ENCODE measurements at places on chromosomes 4 and X.
A peak's percentile ranks its signal among the peaks of the same experiment; 100 is the strongest.

- peak; percentile 85 for DNase-seq
Observed at GRCh38 chr4:10121568-10122208, 5.1 kb upstream of the WDR1 start.

DNA sequence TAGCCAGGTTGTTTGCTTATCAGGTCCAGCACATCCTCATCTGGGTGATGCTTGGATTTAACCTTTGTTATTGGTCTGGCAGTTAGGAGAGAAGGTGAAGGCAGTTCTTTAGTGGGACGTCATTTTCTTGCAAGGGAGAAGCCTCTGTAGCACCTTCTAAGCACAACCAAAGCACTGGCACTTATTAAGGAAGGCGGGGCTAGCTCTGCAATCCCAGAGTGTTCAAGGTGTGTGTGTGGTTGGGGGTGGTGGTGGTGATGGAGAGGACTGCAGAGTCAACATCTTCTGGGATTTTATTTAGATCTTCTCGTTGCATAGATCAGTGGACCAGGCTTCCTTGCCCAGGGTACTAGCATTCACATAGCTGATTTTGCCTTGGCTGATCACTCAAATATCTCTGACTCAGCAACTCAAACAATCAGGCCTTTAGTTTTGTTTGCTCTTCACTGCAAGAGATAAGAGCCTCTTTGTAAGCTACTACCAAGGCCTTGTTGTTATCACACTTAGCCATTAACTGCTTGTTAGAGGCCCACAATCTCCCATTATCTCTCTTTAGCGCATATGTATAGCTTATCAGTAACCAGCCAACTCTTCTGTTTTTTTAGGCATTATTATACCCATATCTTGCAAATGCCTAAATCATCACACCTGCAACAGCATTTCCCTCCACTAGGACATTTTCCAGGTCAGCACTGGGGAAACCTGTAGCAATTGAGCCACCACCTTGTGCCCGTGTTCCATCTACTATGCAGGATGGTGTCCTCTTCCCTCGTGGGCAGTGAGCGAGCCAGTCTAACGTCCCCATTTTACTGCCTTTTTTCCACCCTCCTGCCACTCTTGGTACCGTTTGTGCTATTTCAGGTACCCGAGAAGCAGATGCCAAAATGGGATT lies 36.5 kb upstream of the LINC00632 start:
- no peak for DNase-seq

DNA sequence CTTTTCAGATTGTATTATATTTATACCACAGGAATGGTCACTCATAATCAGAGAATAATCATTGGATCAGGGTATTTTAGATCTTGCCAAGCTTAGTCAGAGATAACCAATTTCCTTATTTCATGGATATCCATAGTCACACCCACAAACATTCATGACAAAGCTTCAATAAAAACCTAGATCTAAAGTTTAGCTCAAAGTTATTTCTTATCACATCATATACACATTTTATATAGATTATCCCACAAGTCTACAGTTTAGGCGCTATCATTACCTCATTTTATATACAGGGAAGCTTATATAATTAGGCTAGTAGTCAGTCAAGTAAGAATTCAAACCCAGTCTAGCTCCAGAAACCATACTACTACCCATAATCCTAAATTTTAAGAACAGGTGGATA lies 82.3 kb downstream of the SLC10A7 start:
- no peak for DNase-seq

GRCh38 chr4:121030711-121031110 lies 41.6 kb downstream of the NDNF start:
- DNase-seq = no peak

- DNase-seq = peak; percentile 82
Observed at GRCh38 chr4:15149839-15150592, 147.7 kb downstream of the CPEB2 start.

GRCh38 chr4:147336252-147336651 lies 144.6 kb upstream of the EDNRA start:
- DNase-seq = peak; percentile 13

DNA sequence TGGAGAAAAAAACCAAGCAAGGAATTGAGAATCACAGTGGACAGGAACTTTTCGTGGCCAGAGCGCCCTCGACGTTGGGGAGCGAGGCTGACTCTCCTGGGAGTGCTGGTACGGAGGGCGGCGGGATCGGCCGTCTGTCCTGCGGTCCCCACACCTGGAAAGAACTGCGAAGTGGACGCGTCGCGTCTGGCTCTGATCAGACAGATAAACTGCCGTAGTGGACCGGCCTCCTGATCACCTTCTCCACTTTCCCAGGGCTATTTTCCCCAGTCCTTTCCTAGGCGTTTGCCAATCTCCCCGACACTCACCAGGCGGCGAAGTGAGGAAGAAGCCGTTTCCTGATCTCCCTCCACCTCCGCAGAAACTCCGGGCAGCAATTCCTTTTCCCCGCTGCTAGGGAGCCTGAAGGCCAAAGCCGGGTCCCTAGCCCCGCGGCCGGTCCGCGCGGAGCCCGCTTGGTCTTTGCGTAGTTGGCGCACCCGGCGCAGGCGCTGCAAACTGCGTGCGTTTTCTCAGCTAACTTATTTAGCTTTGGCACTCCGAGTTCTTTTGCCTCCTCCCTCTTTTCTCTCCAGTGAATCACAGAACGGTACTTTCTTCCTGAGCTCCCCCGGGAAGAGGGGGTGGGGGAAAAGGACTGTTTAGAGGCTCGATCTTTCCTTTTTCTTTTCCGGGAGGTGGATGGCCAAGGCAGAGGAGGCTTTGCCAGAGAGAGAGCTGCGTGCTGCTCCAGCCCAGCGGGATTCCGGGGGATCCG lies at the start of gene ARSJ:
Gene ARSJ, minus strand, starts transcription at position 500 of the 757 bp plus-strand sequence. CDS start 813 bp downstream, outside the sequence.
- DNase-seq = peak; percentile 91

GRCh38 chrX:11386812-11387211 lies 93.6 kb downstream of the AMELX start:
- no peak for DNase-seq

DNA sequence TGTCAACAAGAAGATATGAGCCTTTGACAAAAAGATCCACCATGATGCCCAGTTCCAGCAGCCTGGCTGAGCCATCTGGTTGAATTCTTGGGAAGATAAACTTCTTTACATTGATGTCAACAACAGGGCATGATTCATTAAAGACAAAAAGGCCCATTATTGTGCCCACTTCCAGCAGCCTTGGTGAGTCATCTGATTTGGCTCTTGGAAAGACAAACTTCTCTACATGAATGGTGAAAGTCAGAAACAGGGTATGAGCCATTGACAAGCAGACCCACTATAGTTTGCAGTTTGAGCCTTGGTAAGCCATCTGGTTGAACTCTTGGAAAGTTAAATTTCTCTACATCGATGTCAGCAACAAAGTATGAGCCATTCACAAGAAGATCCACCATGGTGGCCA lies 4.1 kb upstream of the CSF2RA start:
- no peak for DNase-seq

DNA sequence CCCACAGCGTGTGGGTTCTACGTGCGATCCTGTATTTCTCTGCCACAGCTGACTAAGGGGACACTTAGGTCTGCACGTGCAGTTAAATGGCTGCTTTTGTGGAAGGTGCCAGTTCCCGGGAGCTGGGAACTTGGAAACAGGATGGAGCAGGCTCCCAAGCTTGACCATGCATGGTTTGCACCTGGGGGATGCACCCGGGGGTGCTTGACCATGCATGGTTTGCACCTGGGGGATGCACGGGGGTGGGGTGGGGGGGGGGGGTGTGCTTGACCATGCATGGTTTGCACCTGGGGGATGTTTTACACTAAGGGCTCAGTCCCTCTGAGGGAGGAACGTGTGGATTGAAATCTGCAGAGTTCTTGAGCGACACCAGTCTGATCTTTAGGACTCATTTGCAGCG lies 5.7 kb downstream of the WFS1 start:
- no peak for DNase-seq

DNA sequence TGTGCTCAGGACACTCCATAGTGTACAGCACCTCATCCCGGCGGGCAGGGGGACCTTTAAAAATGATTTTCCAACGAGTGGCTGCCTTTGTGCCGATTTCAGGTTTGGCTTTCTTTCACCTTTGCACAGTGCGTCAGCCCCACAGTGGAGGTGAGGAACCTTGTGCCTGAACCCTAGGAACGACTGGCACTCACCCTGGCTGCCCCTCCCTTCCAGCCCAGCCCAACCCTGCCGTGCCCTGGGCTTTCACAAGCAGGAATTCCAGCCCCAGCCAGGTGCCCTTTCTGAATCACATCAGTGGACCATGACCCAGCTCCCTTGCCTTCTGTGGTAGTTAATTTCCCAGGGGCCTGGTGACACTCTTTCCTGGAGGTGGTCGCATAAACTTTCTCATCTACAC lies 1.3 kb downstream of the TMEM164 start:
- DNase-seq = peak; percentile 39

DNA sequence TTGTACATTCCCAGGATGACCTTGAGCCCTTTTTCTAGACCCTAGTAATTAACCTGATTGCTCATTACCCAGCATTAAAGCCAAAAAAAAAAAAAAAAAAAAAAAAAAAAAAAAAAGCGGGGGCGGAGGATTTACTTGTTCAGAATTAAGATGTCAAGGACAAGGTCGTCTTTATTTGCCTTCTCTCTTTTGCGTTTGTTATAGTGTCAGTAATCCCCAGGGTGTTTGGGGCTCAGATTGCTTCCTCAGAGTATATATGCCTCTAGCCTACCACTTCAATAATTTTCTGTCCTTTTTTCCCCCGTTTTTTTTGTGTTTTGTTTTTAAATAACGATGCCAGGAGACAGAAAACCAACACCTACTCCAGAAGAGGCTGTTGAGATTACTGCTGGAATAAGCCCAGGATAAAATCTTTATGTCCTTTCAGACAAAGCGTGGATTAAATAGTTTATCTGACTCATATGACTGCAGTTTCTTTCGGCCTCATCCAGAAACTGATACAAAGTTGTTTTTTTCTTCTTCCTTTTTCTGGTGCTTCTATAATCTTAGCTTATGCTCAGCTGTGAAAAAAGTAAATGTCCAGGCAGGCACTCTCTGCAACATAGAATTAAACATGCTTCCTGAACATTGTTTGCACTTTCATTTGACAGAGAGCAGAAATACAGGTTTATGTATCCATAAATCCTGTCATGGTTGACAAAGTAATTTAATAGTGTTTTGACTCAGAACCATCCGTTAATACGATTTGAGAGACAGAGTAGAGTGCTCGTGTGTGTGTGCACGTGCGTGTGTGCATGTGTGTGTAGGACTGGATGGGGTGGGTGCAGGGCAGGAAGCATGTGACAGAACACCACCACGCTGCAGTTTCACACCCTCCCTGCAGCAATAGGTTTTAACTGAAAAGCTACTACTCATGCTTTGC lies 138.6 kb downstream of the AFF1 start:
- DNase-seq = peak; percentile 43

DNA sequence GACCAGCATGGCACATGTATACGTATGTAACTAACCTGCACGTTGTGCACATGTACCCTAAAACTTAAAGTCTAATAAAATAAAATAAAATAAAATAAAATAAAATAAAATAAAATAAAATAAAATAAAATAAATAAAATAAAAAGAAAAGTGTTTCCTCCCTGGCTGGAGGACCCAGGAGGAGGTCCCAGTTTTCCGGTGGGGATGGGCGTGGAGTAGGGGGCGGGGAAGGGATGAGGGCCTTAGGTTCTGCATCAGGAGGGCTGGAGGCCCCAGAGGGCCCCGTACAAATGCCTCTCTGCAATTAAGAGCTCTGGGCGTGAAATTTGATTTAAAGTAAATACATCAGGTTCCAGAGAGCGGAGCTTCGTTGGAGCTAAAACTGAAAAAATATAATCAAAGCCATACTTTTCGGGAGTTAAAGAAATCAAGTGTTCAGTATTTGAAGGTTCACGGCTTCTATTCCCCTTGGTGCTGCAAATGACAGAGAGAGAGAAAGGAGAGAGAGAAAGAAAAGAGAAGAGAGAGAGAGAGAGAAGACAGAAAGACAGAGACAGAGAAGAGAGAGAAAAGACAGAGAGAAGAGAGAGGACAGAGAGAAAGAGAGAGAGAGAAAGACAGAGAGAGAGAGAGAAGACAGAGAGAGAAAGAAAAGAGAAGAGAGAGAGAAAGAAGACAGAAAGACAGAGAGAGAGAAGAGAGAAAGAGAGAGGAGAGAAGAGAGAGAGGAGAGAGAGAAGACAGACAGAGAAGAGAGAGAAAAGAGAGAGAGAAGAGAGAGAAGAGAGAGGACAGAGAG lies 8.7 kb upstream of the SHOX start:
- no peak for DNase-seq

DNA sequence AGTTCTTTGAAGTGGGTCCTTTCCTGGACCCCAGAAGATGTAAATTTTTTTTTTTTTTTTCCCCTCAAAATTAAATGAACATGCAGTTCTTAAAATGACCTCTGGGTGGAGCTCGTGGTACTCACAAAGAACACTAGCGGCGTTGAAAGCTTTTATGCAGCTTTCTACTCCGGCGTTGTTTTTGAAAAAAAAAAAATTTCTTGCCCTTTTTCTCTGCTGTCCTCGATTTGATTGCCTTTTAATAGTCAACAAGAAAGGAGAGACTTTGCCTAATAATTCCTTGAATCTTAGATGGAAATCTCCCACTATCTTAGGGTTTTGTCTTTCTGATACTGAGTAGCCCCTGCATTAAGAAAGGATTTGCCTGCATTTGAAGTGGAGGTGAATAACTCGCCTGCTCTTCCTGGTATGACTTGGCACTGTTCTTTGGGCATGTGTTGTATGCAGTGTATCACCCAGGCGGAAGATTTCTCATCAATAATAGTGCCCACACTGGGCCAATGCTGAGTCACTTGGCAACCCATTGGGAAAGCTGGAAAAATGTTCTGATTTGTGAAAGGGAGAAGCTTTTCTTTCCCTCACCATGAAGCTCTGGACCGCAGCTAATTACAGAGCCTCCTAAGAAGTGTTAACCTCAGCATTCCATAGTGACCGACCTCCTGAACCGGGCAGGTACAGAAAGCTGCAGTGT lies 104.0 kb downstream of the PHEX start:
- peak; percentile 94 for DNase-seq

DNA sequence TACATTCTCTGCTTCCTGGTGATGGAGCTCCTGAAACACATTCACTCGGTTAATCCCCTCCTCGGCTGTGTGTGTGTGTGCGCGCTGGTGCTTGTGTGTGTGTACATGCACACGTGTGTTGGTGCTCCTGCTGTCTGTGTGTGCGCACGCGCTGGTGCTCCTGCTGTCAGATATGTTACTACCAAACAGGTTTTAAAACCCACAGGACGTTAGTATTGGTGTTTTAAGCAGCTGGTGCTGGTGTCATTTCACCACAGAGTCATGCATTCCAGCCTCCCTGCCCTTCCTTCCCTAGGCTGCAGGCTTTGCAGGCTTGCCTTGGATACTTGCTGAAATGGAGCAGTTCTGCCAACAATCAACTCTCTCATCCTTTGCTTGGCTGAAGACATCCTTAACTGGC lies 48.1 kb upstream of the CPLX1 start:
- DNase-seq = no peak

DNA sequence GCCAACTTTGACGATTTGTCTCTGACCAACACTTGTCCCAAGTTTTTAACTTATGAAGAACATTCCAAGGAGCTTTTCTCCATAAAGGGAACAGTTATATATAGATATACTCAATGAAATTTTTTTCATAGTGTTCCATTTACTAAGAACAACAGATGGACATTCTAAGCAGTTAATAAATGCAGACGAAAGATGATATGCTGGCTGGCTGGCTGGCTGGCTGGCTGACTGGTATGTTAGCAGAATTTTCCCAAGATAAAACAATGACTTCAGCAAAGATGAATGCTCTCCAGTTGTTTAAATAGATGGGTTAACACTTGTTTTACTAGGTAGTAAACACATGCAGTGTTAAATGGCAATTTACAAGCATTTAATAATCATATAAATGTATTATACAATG lies 62.2 kb downstream of the SPANXN3 start:
- DNase-seq = peak; percentile 58
